T-helper 22 cell (primary cell): ENCODE measurements at places on chromosomes 12 and 14.

DNA sequence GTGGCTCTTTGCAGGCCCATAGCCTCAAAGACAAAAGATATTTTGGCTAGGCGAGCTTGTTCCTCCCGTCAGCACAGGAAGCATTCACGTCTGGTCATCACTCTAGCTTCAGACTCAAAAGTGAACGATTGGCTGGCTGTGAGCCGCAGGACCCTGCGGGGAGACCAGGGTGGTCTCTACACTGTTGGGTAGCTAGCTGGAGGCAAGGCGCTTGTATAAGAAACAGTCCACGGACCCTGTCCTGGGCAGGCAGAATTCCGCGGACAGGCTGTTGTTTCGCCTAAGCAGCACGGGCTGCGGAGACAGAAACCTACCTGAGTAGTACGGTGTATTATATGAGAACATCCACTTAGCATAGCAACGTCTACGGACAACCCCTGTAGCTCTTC lies 29.6 kb downstream of the WBP11 start:
- no peak for DNase-seq

GRCh38 chr12:18443768-18444437 lies 182.6 kb downstream of the PIK3C2G start:
- no peak for DNase-seq

DNA sequence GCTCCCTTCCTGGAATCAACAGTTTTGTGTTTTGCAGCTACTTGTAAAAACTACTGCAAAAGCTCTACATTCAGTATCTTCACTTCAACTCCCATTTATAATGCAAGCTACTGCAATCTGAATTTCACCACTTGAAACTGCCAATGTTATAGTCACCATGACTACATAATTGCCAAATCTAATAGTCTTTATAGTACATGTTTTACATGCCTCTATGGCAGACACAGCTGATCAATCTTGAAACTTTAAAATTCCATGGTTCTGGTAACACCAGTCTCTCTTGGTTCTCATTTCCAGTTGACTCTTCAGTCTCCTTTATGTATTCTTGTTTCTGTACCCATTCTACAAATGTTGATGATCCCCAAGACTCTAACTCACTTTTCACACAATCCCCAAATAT lies 185.9 kb downstream of the MED13L start:
- DNase-seq, result no peak

DNA sequence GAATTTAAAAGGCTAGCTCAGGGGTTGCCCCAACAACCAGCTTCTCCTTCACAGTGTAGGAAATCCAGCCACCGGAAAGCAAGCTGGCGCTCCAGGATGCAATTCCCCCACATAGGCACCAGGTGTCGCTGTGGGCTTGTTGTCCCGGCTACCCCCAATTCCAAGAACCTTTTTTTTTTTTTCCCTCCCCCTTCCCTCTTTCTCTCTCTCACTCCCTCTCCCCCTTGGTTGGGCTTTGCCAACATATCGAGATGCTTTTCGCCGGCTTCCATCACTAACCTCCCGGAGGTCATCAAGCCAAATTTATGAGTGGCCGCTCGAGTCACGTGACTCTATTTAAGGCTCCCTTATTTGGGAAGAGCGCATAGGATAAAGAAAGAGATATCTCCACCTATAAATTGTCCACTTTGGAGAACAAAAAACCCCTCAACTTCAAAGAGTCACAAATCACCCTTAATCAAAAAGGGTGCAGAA lies at the start of gene HOXC5:
Gene HOXC5 (plus strand): TSS at position 424 of the 474 bp plus-strand sequence. CDS start 73 bp downstream, outside the sequence.
- no peak for DNase-seq

DNA sequence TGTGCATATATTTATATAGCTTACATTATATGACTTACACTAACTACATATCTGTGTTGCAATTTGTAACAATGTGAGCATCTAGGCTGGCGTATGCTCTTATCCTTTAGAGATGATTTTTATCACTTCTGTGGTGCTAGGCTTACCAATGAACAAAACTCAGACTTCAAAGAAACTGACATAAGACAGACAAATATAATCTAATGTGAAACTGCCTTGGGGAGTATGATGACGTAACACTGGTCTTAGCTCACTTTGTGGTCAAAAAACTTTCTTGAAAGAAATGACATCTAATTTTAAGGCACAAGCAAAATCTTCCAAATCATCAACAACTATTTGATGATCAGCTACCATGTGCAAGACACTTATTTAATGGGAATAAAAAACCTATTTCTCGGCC lies 50.0 kb downstream of the SOX5 start:
- DNase-seq, result no peak

- no peak for DNase-seq
Observed at GRCh38 chr12:14931791-14932560, 6.4 kb downstream of the ERP27 start.

GRCh38 chr12:55720071-55720564 lies at the start of gene RDH5:
RDH5 (plus strand) TSS chr12:55720393; CDS start chr12:55721185, 792 bp downstream.
- DNase-seq, result no peak

- DNase-seq, result no peak
Observed at GRCh38 chr12:53327435-53328042, 6.1 kb upstream of the AAAS start.

GRCh38 chr12:41462312-41462711 lies 274.2 kb downstream of the PDZRN4 start:
- DNase-seq, result no peak

GRCh38 chr12:53483225-53483978 lies 15.9 kb downstream of the MAP3K12 start:
- no peak for DNase-seq

GRCh38 chr14:76193696-76194095 lies 42.0 kb downstream of the GPATCH2L start:
- no peak for DNase-seq

DNA sequence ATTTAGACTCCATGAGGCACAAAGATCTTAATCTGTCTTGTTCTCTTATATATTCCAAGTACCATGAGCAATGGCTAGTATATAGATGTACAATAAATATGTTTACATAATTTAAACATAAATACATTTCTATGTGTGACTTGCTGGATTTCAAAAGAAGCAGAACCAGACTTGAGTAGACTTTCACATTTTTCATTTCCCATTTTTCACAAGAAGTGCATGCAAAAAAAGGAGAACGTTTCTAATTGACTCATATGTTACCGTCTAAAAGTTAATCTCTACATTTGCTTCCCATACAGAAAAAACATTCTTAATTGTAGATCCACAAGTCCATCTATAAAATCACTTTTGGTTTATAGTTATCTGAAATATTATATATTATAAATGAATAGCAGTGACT lies 256.5 kb upstream of the USP15 start:
- no peak for DNase-seq

GRCh38 chr12:94433744-94434143 lies 25.9 kb downstream of the CEP83 start:
- no peak for DNase-seq

DNA sequence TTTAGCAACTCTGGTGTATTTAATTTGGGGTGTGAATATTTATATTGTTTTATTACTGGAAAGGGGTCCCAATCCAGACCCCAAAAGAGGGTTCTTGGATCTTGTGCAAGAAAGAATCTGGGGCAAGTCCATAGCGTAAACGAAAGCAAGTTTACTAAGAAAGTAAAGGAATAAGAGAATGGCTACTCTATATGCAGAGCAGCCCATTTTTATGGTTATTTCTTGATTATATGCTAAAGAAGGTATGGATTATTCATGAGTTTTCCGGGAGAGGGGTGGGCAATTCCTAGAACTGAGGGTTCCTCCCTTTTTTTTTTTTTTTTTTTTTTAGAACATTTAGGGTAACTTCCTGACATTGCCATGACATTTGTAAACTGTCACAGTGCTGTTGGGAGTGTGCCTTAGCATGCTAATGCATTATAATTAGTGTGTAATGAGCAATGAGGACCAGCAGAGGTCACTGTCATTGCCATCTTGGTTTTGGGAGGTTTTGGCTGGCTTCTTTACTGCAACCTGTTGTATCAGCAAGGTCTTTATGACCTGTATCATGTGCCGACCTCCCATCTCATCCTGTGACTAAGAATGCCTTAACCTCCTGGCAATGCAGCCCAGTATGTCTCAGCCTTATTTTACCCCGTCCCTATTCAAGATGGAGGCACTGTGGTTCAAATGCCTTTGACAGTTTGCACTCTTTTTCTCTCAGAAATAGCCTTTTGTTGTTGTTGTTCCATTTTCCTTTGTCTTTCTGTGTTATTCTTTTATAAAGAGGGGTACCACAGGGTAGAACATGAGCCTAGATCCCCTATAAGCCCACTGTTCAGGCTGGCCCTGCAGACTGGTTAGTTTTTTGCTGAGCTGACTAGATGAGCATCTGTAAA lies 75.5 kb upstream of the DCD start:
- peak; percentile 7 for DNase-seq
